Mammary epithelial cell (primary cell): ENCODE measurements at places on chromosomes 5 and 9. TPM values are rescaled to one million over a fixed set of nuclear protein-coding genes. Genes with fewer than 3 reads are reported as not detected.

INSYN2B gene
- polyA plus RNA-seq, result 13.1 TPM

- DNase-seq, result peak; percentile 33
Observed at GRCh38 chr5:147188200-147189108, 46.4 kb upstream of the STK32A start.

- DNase-seq, result no peak
Observed at GRCh38 chr5:62282064-62282463, 23.9 kb upstream of the KIF2A start.

- DNase-seq, result no peak
Observed at GRCh38 chr9:133732639-133733408, 5.3 kb downstream of the SARDH start.

- DNase-seq, result no peak
Observed at GRCh38 chr5:132499440-132500243, 9.1 kb upstream of the IRF1 start.

GRCh38 chr5:33146881-33147280 is 293.9 kb upstream of the TARS1 start:
- peak; percentile 72 for DNase-seq

ALDH7A1 gene
- 107 TPM for polyA plus RNA-seq

GRCh38 chr5:178625679-178626483 is 969 bp downstream of the CLK4 start:
- no peak for DNase-seq

- DNase-seq, result no peak
Observed at GRCh38 chr5:176570044-176570443, 20.9 kb downstream of the CDHR2 start.

- DNase-seq, result no peak
Observed at GRCh38 chr9:14031060-14031414, 282.9 kb downstream of the NFIB start.

PDZD2 gene
- 0.69 TPM for polyA plus RNA-seq

- DNase-seq, result no peak
Observed at GRCh38 chr9:36158917-36159316, 10.3 kb upstream of the CCIN start.

DNA sequence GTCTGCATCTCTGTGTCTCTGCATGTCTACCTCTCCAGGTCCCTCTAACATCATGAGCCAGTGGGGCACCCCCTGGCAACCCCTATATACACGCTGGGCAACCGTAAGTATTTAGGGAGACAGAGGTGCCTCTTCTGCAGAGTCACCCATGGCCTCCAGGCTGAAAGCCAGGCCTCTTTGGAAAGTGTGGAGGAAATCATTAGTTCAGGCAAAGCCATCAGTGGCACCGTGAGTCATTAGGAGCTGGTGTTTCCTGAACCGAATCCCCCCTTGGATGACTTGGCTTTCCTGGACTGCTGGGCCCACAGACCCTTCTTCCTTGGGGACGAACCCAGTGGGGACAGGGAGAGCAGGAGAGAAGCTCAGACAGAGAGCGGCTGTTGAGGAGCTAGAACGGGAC is 174.8 kb downstream of the OLFM1 start:
- no peak for DNase-seq

- DNase-seq, result peak; percentile 7
Observed at GRCh38 chr5:133754575-133755169, 142.3 kb upstream of the FSTL4 start.

DNA sequence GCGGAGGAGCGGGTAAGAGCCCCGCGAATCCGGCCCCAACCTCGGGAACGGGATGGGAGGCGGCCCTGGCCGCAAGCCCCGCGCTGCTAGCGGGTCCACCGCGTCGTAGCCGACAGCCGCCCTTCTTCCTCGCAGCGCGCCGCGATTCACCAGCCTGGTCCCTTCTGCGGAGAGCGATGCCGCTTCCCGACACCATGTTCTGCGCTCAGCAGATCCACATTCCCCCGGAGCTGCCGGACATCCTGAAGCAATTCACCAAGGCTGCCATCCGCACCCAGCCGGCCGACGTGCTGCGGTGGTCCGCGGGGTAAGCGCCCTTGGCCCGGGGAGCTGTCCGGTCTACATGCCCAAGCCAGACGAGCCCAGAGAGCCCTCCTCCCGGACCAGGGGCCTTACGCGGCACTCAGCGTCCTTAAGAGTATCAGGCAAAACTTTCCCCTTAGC is 335 bp downstream of the ROPN1L start:
- DNase-seq, result no peak

SYK gene
- 4.1 TPM for polyA plus RNA-seq

DNA sequence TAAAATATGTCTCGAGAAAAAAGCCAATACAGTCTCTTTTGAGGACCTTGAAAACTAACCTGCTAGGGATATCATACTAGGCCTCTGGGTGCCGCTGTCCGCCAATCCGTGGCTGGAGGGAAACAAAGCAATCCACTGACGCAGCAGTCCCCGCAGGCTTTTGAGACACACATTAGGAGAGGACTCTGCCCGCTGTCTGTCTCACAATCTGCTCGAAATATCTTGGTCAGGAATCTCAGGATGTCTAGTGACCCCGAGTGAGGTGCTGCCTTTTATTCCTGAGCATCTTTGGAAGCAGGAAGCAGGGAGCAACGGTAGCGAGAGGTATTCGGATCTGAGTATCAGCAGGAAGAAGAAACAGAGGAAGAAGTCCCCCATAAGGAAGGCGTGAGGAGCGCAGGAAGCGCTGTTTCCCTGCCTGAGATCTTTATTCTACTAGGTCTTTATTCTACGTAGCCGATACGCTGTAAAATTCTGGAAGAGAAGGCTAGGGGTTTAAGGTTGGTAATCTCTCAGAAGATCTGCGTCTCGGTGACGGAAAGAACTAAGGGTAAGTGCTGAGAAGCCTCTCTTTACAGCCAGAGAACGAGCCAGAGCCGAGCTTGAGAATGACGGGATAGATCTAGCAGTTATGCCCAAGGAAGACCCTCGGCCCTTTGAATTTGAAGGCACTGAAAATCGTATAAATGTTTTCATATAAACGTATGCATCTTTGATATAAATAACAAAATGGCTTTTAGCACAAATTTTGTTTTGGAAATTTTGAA is 4.0 kb upstream of the PCDHGA1 start:
- DNase-seq, result peak; percentile 68

PRDM9 gene
- not detected for polyA plus RNA-seq
